Stimulated activated CD8-positive, alpha-beta memory T cell treated with anti-CD3 and anti-CD28 coated beads, Interleukin-2, amount 100 ng/mL, for 1 hour (primary cell): ENCODE measurements at places on chromosomes 5 and 9.

DNA sequence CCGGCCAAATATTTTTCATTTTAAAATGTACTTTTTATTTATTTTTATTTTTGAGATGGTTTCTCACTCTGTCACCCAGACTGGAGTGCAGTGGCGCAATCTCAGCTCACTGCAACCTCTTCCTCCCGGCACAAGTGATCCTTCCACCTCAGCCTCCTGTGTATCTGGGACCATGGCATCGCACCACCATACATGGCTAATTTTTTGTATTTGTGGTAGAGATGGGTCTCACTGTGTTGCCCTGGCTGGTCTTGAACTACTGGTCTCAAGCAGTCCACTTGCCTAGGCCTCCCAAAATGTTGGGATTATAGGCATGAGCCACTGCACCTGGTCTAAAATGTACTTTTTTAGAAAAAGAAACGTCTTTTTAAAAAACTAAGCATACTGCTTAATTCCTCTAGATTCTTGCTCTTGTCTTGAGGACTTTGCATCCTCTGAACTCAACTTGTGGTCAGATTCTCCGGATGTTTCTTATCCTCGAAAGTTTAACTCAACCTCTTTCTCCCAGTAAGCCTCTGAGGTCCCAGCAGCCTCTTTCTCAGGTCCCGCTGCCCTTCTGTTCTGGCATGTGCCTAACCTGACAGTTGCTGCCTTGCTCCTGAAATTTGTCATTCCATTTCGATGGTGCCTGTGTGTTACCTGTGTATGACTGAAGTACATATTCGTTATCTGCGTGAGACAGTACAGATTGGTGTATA lies 63.0 kb downstream of the TRIO start:
- DNase-seq, result no peak

GRCh38 chr5:2688586-2688985 lies 62.9 kb downstream of the IRX2 start:
- no peak for DNase-seq

GRCh38 chr5:120436996-120437395 lies 27.1 kb upstream of the PRR16 start:
- no peak for DNase-seq

- no peak for DNase-seq
These were observed 11.3 kb upstream of the IGFBPL1 start for GRCh38 chr9:38435521-38435920.

- no peak for DNase-seq
These were observed 30.0 kb downstream of the ZNF366 start for GRCh38 chr5:72477176-72477575.

DNA sequence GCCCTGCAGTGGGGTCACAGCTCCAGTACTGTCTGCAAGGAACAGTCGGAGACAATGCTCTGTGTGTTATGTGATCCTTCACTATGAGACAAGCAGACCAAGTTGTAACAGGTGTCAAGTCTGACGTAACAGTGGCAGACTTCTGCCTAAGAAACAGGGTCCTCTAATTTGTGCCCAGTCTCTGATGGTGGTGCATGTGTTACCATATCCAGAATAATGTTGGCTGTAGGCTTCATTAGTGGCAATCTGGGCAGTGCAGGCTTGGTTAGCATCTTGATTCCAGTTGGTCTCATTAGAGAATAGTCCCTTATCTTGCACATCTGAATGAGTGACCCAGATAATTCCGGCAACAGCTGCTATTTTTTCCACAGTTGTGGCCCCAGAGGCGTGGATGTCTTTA lies 33.8 kb downstream of the ZNF131 start:
- DNase-seq, result no peak

GRCh38 chr9:135925496-135926133 lies 18.3 kb upstream of the CAMSAP1 start:
- DNase-seq, result no peak

GRCh38 chr9:114813717-114814418 lies 8.0 kb upstream of the TNFSF15 start:
- DNase-seq, result no peak

DNA sequence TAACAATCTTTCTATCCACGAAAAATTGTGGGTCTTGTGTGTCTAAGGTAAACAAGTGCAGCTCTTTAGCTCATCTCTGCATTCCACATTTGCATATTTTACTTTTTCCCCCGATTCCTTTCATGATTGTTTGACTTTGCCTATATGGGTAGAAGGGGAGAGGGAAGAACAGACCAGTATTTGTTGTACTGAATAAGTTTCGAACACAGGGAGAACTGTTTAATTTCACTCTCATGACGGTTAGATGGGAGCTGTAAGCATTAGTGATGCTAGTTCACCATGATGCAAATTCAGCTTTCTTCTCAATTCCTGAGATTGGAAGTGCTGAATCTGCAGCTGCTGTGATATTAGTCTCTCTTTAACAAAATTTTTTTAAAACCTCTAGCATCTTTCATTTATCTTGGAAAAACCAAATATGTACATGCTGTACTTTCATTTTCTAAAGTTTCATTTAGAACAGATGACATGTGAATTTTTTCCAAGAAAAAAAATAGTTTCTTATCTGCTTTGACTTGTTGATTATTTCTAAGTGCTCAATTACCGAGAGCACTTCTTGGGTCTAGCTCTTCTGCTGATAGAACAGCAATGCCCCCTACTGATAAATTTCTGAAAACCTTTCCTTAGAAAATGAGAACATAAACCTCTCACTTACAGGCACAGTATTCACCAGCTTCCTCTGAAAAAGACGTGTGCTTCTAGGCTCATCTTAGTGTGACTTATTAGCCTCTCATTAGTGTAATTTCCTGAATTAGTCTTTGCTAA lies 149.5 kb downstream of the BAAT start:
- DNase-seq, result no peak

DNA sequence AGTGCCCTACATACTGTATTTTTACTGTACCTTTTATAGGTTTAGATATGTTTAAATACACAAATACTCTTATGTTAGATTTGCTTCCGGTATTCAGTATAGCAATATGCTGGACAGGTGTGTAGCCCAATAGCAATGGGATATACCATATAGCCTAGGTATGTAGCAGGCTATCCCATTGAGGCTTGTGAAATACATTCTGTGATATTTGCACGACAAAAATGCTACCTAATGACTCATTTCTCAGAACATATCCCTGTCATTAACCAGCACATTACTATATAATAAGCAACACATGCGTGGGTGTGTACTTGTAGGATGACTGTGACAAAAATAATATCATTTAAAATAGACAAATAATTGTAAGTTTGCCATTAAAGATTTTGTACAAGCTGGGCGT lies 208.8 kb downstream of the MRPS30 start:
- no peak for DNase-seq

DNA sequence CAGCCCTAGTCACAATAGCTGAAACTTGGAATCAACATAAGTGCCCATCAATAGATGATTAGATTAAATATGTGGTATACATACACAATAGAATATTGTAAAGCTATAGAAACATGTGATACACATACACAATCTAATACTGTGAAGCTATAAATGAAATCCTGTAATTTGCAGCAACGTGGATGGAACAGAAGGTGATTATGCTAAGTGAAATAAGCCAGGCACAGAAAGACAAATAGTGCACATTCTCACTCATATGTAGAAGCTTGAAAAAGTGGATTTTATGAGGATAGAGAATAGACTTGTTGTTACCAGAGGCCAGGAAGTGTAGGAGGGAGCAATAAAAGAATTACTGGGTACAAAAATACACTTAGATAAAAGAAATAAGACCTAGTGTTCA lies 181.5 kb upstream of the TYRP1 start:
- no peak for DNase-seq
